ENCODE measurements at places on chromosomes 5 and 9.
A peak's percentile ranks its signal among the peaks of the same experiment; 100 is the strongest.

- DNase-seq = no peak
Observed at GRCh38 chr5:82754759-82755158, 322.4 kb downstream of the TMEM167A start.

- no peak for DNase-seq
Observed at GRCh38 chr5:154345255-154345952, 100.4 kb upstream of the SAP30L start.

- peak; percentile 26 for DNase-seq
Observed at GRCh38 chr9:33778700-33779351, 16.5 kb upstream of the PRSS3 start.

- no peak for DNase-seq
Observed at GRCh38 chr5:112356178-112356956, 62.7 kb downstream of the EPB41L4A start.

- no peak for DNase-seq
Observed at GRCh38 chr9:120944434-120944843, 17.8 kb upstream of the TRAF1 start.
